ENCODE measurements at places on chromosomes 5 and 9.

DNA sequence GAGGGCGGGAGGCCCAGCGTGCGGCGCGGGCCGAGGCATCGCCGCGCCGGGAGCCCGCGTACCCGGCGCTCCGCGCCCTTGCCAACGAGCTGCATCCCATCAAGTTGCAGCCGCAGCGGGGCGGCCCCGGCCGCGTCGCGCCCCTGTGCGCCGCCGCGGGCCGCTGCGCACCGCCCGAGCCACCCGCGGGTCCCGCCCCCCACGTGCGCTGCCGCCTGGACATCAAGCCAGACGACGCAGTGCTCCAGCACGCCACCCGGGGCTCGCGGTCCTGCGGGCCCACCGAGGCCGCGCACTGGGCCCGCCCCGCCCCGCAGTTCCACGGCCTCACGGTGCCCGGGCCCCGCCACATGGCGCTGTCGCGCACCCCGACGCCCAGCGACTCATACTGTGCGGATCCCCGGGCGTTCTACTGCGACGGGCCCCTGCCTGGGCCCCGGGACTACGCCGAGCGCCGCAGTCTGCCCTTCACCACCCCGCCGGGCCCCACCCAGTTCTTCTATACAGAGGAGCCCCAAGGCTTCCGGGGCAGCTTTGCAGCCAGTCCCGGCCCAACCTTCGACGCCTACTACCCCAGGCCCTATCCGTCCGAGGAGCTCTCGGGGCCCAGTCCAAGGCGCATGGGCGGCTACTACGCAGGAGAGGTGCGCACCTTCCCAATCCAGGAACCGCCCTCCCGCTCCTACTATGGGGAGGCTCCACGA is 2.6 kb downstream of the AJM1 start:
- no peak for DNase-seq

- DNase-seq: no peak
Measured at GRCh38 chr5:98637557-98637956, 135.9 kb upstream of the RGMB start.

GRCh38 chr5:141647851-141648250 is 3.4 kb downstream of the FCHSD1 start:
- no peak for DNase-seq

- DNase-seq: no peak
Measured at GRCh38 chr5:100790170-100790665, 112.9 kb downstream of the ST8SIA4 start.

DNA sequence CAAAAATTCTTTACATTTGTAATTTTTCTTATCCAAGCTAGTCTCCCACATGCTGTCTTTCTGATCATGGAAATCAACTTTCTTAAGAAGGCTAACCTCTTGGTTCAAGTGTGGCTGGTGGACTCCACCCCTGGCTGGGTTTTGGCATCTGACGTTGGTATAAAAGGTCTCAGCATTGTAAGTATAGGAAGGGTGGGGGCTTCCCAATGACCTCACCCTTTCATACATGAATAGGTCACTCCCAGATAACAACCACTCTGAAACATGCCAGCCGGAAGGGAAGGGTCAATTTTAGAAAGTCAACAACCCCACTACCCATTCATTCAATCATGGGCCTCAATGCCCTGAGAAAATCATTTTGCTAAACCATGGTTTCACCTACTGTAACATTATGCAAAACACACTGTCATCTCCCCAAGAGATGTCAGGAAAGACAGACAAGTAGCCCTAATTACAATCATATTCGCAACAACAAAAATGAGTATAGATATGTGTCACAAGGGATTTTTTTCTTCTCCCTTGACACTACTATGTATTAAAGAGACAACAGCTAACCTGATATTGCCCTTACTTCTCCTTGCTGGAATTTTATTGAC is 31.9 kb upstream of the PCSK5 start:
- no peak for DNase-seq

DNA sequence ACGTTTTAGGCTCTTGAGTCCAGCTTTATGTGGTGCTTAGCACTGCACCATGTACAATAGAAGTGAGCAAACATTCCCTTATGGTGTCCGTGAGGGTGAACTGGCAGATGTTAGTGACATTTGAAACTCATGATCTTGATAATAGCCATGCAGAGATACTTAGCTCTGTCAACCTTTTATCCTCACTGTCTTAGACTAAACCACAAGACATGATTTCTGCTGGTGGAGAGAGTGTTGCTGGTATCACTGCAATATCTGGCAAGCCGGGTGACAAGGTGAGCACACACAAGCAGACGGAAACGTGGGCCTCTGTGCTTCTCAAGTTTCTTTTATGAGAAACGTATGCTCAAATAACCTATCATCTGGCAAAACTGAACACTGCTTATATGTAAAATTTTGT is 68.4 kb downstream of the CAST start:
- DNase-seq: no peak

GRCh38 chr9:78097541-78097940 is 65.9 kb upstream of the GNAQ start:
- DNase-seq: no peak

GRCh38 chr5:121019106-121019505 is 555.0 kb downstream of the PRR16 start:
- no peak for DNase-seq

GRCh38 chr5:14937254-14937653 is 65.7 kb upstream of the ANKH start:
- DNase-seq: no peak

GRCh38 chr5:87541033-87541432 is 128.3 kb upstream of the CCNH start:
- no peak for DNase-seq

DNA sequence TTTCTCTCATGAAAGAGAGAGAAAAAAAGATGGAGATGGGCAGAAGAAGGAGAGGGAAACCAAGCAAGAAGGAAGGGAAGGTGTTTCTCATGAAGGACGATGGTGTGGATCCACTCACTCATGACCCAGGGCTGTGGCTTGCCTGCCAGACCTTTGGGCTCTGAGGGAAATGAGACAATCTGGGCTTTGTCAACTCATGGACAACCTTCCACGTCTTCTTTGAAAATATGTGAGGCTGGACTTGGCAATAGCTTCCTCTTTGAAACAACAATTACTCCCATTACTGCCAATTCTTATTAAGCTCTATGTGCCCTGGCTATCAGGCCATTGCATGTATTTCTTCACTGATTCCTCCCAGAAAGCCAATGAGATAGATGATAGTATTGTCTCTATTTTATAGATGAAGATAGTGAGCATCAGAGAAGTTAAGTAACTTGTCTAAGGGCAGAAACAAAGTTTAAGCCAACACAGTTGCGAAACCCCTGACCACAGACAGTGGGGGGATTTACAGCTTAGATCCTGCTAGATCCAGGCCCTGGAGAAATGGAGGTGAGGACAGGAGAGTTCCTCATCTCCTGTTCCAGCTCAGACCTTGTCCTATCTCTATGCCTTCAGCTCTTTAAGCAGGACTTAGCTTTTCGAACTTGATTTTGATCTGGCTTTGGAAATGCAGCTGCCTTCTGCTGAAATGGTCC is 132.4 kb downstream of the GCNT1 start:
- no peak for DNase-seq

DNA sequence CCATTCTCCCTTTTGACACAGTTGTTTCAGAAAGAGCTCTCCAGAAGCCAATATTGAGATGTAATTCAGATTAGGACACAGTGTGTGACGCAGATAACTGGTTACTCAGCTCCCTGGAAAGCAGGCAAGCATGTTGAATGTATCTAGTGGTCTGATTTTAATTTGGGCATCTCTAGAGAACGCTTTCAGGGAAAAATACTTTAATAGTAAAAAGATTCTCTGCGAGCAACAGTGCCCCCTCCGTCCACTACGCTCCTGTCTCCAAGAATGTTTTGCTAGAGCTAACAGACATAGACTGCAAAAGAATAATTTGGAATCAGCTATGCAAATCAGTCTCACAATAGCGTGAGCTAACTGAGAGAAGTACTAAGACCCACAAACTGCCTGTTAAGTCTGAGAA is 23.3 kb downstream of the CFAP90 start:
- DNase-seq: no peak

DNA sequence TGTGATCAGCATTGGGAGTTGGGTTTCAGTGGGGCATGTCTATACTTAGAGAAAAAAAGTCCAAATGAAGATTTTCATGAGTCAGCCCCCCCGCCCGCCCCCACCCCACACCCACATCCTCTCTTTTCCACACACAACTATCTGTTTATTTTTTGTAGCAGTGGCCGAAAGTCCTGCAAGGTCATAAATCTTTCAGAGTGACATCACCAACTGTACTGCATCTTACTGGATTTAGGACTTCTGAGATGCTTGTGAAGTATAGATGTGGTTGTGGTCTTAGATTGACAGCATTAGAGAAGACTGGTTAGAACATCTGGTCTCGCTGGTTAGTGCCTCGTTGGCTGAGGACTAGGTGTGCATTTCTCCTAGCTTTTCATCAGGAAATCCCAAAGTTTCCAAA is 7.3 kb upstream of the ROPN1L start:
- DNase-seq: no peak

- DNase-seq: no peak
Measured at GRCh38 chr9:121222524-121223171, 21.0 kb upstream of the RAB14 start.

GRCh38 chr5:77356740-77357139 is 135.4 kb downstream of the WDR41 start:
- no peak for DNase-seq

- no peak for DNase-seq
Measured at GRCh38 chr5:122259995-122260394, 52.0 kb upstream of the SNCAIP start.

DNA sequence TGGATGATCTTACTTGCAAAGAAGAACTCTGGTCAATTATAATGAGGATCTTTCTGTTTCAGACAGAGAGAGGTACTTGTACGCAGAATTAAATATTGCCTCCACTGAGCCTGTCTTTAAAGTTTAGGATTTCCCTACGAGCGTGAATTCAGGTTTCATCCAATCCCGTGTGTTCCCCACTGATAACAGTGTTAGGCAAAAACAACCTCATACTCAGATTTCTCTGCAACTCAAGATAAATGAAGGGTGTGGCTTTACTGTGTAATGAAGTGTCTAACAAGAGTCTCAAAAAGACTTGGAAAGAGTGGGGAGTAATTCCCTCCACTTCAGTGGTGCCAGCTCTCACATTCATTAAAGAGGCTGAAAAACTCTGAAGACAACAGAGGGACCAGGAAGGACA is 53.2 kb upstream of the ACO1 start:
- DNase-seq: no peak

DNA sequence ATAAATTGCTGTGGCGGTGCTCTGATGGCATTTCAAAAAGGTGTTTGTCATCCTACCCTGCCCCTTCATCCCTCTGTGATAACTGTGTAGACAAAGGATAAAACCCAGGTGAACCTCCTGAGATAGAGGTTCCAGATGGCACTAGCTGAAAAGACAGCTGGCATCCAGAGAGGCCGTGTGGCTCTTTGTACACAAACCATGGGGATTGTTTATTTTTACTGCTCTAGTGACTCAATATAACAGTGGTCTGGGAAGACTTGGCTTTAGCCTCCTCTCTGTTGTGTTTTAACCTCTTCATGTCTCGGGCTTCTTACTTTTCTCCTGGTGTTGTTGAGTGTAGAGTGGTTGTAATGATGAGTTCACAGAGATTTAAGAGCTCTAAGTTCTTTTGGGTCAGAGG is 48.8 kb downstream of the SH3GL2 start:
- DNase-seq: no peak

- no peak for DNase-seq
Measured at GRCh38 chr5:56460195-56460546, 227.0 kb upstream of the ANKRD55 start.

DNA sequence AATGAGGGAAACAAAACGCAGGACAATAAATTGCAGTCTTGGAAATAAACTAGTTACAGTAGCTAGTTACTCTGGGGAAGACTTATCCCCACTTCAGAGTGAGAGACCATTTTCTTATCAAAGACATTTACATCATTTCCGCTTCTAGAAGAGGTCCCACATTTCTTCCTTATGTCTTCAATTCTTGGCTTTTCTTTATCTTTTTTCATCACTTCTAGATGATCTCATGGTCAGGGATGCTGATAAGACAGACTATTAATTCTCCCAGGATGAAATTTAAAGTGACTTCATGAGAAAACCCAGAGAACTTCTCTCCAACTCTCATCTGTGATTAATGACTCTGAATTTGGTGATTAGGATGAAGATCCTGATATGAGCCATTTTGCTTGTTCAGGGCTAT is 229.1 kb downstream of the MTRR start:
- no peak for DNase-seq

GRCh38 chr9:3993773-3994172 is 306.1 kb downstream of the GLIS3 start:
- no peak for DNase-seq

- DNase-seq: no peak
Measured at GRCh38 chr5:33579152-33579551, 138.4 kb downstream of the TARS1 start.

GRCh38 chr5:116572350-116573278 is 2.0 kb downstream of the SEMA6A start:
- no peak for DNase-seq
